ENCODE measurements at places on chromosomes 1 and 21.
A peak's percentile ranks its signal among the peaks of the same experiment; 100 is the strongest.

DNA sequence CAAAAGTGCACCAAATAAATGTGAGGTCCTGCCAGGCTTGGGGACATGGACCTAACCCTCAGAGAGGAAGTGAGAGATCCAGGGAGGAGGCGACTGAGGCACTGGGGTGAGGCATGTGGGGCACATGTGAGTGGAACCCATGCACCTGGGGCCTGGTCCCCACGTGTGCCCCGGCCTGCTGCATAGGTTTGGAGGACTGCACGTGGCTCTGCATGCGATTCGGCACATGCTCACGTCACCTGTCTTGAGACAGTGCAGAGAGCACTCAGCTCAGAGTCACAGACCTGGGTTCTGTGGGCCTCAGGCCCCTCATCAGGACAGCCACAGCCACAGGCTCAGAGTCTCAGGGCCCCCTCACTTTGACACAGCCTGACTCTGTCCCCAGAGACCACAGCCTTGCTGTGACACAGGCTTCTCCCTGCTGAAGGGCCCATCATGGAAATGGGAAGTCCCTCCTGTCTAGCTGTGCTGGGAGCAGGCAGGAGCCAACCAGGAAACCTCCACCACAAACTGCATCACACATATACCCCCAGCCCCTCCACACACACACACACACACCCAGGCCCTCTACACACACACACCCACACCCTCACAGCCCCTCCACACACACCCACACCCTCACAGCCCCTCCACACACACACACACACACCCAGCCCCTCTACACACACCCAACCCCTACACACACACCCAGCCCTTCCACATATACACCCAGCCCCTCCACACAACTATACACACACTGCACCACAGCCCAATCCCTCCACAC is 48.2 kb downstream of the SLC9A1 start:
- DNase-seq: peak; percentile 48

GRCh38 chr1:1308756-1309250 is 406 bp downstream of the PUSL1 start:
- no peak for DNase-seq

DNA sequence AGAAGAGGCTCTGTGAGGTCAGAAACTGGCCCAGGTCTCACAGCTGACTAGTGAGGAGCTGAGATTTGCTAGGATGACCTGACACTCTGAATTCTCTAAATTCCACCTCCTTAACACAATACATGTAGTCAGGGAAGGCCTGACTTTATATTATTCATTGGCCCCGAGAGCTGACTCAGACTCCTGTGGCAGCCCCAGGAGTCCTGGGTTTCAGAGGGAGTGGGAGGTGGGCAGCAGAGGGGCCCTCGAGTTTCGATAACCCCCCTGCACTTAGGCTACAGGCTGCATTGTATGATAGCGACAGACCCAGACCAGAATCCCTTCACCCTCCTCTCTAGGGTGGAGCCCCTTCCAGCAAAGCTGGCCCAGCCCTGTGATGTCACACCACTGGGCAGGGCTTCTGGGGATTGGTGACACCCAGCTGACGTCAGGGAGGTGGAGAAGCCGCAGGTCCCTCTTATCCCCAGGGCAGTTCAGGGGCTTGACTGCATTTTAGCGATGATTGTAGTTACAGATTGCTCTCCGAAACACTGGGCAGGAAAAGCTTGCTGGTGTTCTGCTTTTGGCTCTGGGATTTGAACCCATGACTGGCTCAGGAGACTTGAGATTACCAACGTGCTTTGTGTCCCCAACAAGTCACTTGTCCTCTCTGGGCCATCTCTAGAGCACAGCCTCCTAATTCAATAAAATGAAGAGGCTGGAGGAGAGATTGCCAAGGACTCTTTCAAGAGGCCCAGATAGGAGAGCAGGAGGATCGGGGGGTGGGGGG is 17.0 kb upstream of the GPR37L1 start:
- DNase-seq: no peak

DNA sequence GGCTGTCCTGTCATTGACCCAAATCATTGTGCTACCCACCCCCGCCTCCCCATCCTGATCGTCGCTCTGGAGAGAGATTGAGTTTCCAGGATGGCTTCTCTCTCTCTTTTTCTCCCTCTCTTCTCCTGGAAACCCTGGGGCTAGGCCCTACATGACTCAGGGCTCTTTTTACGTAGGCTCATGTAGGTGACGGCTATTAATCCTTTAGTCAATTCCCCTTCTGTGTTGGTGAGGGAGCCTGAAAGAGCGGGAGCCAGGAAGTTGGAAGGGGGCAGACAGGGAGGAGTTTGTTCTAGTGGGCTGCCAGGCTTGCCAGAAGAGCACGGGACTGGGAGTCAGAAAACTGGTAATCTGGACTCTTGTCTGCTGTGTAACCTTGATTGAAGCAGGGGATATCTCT is 9.7 kb downstream of the ATP2B4 start:
- no peak for DNase-seq

GRCh38 chr1:206969090-206969489 is 1.2 kb downstream of the FCAMR start:
- DNase-seq: no peak

DNA sequence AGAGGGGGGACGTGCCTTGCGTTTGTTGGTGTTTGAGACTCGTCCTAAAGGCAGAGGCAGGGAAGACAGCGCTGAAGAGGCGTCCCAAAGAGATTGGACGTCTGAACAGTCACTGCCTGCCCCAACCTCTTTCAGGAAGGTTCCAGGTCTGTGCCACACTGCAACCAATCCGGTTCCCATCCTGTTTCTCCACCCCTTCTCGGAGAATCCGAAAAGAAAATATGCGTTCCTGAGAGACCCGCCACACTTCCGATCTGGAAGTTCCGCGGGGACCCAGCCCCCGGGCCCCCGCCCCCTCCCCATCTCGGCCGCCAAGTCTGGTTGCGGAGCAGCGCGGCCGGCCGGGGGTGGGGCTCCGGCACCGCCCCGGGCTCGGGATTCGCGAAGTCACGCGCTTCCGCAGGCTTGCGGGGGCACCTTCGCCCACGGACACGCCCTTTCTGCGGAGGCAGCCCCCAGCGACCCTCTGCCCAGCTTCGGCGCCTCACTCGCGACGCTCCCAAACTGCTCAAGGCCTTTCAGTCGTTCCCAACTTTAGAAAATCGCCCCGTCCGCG is 124.5 kb upstream of the DPYD start:
- DNase-seq: no peak

DNA sequence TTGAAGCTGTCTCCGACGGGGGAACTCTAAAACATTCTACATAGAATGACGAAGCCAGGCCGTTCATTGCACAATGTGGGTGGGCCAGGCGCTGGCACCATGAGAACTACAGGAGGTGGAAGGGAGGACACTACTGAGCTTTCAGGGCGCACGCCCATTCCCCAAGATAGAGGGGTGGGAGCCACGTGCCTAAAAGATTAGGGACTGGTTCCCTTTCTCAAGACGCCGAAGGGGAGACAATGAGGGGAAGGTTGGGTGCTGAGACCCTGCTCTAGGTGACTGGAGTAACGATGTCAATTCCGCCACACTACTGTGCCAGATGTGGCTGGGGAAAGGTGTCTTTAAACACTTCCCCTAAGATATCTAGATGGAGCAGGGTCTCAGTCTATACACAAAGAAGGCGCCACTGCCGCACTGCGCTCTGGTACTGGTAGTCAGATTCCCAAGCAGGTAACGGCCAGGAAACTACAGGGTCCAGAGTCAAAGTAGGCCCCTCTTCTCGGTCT is 782 bp downstream of the CSDE1 start:
- DNase-seq: peak; percentile 22

GRCh38 chr1:61093525-61094137 is 11.3 kb downstream of the NFIA start:
- DNase-seq: no peak

DNA sequence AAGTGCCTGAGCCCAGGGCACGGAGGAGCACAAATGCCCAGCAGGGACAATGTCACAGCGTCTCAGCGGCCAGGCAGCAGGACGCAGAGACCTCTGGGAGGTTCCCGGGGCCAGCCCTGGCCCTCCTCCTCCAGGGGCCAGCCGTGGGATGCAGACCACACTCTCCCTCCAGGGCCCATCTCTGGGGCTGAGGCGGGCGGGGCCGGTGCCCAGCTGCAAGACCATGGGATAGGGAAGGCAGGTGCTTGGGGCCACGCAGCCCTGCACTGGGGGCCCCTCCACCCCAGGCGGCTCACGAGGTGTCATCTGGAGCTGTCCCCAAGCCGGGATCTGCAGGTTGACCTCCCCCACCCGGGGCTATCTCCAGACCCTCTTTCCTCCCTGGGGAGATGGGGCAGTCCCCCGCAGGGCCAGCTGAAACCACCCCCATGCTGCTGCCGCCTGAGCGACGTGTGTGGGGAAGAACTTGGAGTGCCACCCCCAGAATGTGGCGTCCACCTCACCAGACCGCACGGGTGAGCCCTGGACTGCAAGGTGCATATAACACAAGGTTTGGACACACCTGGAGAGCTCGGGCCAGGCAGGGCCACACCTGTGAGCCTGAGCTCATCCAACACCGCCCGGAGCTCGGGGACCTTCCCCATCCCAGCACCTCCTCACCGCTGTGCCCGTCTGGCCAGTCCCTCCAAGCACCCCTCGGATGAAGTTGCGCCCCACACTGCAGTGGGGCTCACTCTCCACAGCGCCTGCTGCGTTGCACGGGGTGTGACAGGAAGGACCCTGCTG is 4.1 kb upstream of the TTLL10 start:
- no peak for DNase-seq

GRCh38 chr1:63913533-63913932 is 139.7 kb downstream of the ROR1 start:
- no peak for DNase-seq

- no peak for DNase-seq
Observed at GRCh38 chr1:223553957-223554356, 111.5 kb downstream of the CAPN8 start.

DNA sequence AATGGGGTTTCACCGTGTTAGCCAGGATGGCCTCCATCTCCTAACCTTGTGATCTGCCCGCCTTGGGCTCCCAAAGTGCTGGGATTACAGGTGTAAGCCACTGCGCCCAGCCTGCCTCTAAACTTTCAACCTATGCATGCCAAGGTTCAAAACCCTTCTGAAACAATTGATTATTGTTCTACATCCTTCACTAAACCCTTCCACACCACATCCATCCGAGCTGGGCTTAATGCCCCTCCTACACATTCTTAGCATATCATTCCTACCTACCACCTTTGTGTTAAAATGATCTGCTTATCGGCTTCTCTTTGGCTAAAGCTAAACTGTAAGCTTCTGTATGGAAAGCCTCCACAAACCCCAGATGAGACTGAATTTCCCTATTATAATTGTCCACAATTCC is 40.8 kb upstream of the DOCK7 start:
- DNase-seq: no peak

DNA sequence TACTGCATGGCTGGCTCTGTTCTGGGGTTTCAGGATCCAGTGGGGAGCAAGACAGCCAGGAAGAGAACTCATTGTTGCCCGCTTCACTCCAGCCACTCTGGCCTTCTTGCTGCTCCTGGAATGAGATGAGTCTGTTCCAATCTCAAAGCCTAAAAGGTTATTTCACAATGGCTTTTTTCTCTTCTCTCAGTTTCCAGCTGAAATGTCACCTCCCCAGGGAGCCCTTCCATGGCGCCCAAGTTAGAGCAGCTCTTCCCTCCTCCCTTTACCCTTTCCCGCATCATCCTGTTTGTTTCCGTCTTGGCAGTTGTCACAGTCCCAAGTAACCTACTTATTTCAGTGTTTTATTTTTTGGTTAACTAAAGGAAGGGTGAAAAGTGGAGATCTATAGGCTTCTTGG is 15.8 kb downstream of the PLA2G2A start:
- DNase-seq: no peak

DNA sequence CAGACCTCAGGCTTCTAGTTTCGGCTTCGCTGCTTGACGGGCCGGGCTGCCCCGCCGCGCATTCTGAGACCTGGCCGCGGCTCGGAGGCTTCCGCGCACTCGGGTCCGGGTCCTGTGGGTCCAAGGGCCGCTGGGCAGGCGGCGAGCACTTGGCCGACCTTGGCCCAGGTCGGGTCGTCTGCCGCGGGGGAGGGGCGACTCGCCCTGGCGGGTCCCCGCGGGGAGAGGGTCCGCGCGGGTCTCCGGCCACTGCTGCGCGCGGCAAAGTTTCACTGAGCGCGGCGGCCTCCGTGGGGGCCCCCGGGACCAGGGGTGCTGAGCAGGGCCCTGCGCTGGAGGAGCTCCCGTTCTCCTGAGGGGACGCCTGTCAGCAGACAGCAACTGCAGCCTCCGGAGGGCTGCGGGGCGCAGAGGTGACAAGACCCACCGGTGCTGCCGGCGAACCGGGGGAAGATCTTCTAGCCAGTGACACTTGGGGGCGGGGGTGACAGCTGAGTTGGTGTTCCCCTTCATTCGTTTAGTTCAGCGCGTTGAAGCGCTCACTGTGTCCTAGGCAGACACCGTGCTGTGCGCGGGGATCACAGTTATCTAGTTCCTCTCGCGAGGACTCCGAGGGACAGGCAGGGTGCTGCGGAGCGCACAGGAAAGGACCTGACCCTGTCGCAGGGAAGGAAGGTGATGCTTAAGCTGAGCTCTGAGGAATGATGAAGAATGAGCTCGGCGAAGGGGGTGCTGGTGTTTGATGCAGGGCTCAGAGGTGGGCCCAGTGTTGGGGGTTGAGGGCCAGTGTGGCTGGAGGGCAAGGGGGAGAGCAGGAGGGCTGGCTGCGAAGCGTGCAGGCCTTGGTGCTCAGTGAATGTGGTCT is 725 bp downstream of the MTFR1L start:
- peak; percentile 79 for DNase-seq

GRCh38 chr1:234970401-234970730 is 158.3 kb downstream of the TOMM20 start:
- DNase-seq: no peak

DNA sequence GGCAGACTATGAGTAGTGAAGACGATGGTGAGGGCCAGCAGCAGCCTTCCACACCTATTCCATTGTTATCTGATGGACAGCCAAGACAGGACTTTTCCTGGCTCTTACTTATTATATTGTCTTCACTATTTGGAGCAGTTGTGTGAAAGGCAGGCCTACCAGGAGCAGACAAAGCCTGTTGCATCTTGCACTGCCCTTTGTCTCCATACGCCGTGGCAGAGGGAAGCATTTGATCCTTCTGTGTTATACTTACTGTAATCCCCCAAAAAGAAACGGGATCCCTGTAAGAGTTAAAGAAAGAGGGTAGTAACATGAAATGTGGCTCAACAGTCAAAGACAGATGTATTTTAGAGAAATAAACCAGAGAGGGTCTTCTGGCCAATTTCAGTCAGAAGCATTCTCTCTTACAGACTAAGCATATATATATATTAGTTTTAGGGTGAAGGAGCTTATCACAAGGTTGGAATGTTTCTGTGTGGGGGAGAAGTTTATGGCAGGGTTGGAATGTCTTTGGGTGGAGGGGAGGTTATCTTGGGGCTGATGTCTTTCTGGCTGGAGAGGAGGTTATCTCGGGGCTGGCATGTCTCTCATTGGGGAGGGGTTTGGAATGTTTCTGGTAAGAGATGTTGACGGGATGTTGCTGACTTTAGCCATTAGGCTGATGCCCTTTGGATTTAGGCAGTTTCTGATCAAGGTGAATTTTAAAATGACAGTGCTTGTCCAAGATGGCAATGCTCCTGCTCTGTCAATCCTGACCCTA is 23.4 kb upstream of the HSD3B1 start:
- no peak for DNase-seq

GRCh38 chr21:22743085-22743484 is 1744.9 kb downstream of the NCAM2 start:
- DNase-seq: no peak

Measured in CD4-positive, alpha-beta T cell treated with Interleukin-1 beta for 1 hour (primary cell).